ENCODE measurements at places on chromosomes 3 and 15.

- no peak for DNase-seq
Measured at GRCh38 chr3:107346564-107346963, 30.7 kb upstream of the CCDC54 start.

DNA sequence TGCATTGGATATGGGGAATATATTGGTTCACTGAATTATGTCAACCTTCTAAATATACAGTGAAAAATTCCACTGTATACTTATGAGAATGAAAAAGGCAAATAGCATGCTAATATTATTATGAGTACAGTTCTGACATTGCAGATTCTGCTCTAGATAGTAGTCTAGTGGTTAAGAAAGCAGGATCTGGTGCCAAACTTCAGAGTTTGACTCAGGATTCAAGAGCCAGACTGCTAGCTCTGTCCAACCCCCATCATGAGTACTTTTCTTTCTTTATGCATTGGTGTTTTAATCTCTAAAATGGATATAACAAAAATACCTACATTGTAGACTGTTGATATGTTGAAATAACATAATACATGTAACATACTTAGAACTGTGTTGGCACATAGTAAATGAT lies 57.3 kb upstream of the PLSCR4 start:
- DNase-seq, result no peak

- DNase-seq, result no peak
Measured at GRCh38 chr15:91465696-91466095, 365.6 kb downstream of the SV2B start.

- DNase-seq, result no peak
Measured at GRCh38 chr15:41905036-41905793, 11.4 kb upstream of the SPTBN5 start.

GRCh38 chr3:36244728-36245127 lies 135.6 kb upstream of the STAC start:
- no peak for DNase-seq
